K562 (cell line): ENCODE measurements at places on chromosomes 13 and 19.

DNA sequence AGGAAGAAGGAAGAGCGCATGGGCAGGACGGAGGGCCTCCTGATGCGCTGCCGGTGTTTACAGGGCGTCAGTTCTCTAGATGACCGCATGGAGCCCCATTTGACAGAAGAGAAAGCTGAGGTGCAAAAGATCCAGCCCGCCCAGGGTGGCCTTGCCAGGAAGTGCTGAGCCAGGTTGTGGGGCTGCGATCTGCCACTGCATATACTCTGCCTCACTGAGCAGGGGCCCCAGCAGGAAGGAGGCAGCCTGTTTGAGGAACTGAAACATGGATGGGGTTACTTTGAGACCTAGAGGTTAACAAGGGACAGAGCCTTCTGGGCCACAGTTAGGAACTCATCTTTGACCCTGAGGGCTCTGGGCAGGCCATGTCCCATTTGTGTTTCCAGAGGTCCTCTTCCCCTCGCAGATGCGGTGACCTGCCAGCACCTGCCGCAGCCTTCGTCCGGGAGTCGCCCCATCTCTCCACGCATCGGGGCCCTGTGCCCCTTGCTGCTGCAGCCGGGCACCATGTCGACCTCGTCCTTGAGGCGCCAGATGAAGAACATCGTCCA is 3.2 kb downstream of the EPN1 start:
- no peak for DNase-seq

GRCh38 chr19:22421797-22422196 is 349 bp downstream of the ZNF98 start:
- no peak for DNase-seq

- no peak for DNase-seq
Measured at GRCh38 chr13:42485272-42485671, 88.7 kb upstream of the TNFSF11 start.

DNA sequence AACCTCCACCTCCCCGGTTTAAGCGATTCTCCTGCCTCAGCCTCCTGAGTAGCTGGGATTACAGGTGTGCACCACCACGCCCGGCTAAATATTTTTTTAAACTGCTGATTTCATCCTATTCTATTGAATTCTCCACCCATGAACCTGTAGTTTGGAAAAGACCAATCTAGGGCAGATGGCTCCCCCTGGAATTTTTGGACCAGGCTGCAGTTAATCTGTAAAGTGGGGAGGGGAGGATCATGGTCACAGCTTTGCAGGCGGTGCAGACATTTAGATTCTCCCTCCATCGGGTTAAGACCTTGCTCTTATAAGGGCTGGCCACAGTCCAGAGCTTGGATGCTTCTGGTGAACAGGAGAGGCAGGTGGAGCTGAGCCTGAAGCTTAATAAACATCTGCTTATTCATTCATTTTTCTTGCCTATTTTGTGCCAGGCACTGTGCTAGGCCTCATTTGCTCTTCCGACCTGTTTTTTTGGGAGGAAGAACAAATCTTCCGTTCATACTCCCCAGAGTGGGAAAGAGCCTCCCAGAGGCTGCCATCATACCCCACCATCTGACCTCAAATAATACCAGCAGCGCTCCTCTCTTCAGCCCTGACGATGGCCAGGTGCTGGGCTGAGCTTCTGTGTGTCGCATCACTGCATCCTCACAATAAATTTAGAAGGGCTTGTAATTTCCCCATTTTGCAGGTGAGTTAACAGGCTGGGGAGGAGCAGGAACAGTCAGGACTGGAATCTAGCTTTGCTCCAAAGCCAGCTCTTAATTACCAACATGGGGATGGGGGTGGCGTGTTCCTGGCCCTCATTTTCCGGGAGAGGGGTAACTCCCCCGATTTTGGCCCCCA is 902 bp upstream of the CCDC106 start:
- no peak for DNase-seq

GRCh38 chr13:73535341-73535740 is 476.5 kb downstream of the KLF5 start:
- no peak for DNase-seq

DNA sequence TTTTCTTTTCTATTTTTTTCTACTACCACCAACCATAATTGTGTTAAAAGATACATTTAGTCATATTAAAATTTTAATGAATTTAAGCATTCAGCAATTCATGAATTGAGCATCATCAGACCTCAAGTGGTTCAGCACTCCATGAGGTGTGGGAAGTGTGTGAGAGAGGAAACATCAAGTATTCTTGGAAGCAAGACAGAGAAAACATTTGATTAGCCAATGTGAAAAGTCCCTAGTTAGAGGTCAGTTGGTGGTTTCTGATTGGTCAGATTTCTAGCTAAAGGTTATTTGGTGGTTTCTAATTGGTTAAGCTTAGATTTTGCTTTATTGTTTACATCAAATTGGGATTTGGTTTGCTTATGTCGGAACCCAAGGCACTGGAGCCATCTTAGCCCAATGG is 134.7 kb downstream of the KLF5 start:
- DNase-seq = no peak

DNA sequence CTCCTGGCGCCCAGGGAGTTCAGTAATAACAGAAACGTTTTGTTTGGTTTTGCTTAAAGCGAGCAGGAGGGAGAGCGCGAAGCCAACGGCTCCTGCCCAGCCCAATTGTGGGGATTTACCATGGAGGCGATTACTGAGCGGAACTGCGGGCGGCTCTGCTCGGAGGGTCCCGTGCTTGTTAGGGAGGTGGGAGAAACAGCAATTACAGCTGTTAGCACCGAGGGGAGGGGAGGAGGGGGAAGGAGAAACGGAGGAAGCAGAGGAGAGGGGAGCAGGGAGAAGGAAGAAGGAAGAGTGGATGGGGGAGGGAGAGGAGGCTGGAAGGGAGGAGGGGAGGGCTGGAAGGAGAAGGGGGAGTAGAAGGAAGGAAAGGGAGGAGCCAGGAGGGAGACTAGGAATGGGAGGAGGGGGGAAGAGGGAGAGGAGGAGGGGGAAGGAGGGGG is 7.7 kb upstream of the ONECUT3 start:
- peak; percentile 51 for DNase-seq

DNA sequence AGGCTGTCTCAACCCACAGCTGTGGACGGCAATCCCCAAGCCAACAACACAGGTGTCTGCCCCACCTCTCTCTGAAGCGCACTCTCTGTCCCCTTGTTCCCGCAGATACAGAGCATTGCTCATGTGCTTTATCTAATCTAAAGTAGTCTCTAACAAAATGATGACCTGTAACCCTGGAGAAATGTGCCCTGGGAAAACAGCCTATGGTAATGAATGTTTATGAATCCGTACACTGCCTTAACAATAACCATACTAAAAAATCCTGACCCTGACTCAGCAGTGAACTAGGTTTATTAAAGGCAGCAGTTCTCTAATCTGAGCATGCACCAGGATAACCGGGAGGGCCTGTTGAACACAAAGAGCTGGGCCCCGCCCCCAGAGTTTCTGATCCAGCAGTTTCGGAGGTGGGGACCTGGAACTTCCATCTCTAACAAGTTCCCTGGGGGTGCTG is 50.7 kb upstream of the SLC15A1 start:
- DNase-seq = no peak

DNA sequence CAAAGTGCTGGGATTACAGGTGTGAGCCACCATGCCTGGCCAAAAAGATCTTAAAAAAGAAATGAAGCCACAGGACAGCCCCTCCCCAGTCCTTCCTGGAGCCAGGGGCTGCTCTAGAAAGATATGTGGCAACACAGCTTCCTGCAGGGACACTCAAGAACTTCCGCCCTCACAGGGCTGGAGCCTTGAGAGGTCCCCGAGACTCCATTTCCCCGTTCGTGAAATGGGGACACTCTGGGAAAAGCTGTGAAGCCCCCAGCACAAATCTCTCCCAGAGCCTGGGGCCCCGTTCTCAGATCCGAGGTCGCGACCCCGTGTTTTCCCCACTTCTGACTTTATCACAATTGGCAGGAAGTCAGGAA is 2.5 kb upstream of the GPX4 start:
- no peak for DNase-seq

DNA sequence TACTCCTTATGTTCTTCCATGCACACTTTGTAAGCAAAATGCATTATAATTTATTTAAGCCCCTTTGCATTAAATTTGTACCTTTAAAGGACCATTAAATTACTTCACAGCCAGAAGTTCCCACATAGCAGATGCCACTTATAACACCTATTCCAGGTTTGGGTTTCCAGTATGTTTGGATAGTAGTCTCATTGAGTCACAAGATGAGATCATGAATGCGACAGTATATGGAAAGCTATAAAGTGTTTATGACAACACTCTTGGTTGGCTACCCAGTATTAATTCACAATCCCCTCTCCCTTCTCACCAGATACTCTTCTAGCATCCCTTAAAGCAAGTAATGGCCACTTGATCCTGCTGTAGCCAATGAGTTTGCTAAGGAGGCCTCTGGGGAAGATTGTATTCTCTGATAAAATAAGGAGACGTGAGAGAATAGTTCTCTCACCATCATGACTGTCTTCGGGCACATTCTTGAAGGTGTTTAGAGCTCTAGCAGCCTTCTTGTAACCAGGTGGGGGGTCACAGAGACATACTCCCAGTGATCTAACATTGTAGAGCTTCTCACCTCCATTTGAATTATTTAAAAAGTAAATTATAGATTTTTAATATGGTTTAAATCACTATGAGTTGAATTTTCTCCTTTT is 2.8 kb upstream of the LHFPL6 start:
- no peak for DNase-seq

DNA sequence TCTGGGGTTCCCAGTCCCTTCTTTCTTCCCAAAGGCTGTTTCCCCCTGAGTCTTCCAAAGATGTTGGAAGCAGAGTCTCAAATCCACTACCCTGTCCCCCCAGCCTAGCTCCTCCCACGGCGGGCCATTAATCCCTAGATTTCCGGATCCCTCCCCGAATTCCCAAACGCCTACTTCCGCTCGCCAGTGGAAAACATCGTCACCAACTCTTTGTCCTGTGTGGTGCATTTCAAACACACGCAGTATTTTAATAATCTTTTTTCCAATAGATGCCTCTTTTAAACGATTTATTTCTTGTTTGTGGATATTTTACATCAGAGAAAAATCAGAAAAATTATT is 610 bp downstream of the ZNF791 start:
- DNase-seq = no peak

DNA sequence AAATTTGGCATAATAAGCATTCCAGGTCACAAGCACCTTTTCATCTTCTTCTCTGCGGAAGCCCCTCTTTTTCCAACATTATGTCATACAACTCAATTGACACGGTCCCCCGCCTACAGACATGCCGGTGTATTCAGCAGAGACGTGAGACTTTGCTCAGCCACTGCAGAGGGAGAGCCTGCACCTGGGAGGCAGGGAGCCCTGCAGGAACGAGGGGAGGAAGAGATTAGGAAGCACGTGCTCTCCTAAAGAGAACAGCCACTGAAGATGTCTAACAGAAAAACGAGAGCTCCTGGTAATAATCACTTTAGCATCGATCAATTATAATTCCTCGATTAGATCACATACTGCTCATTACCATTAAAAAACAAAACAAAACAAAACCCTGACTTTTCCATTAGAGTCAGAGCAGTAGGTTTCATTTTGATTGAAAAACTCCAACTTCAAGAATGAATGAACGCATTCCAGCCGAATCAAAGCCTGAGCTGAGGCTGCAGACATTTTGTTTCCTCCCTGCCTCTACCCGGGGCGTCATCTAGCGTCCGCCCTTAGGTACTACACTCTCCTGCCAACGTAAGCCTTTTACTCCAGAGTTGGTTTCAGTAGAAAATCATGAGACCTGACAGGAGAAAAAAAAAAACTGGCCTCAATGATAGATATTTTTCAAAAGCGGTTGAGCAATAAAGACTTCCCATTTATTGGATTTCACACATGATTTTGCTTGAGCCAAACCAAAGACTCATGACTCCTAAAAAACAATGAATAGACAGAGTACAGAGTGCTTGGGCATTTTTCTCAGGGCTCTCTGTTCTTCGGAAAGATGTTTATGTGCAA is 194.5 kb downstream of the KATNAL1 start:
- peak; percentile 63 for DNase-seq

DNA sequence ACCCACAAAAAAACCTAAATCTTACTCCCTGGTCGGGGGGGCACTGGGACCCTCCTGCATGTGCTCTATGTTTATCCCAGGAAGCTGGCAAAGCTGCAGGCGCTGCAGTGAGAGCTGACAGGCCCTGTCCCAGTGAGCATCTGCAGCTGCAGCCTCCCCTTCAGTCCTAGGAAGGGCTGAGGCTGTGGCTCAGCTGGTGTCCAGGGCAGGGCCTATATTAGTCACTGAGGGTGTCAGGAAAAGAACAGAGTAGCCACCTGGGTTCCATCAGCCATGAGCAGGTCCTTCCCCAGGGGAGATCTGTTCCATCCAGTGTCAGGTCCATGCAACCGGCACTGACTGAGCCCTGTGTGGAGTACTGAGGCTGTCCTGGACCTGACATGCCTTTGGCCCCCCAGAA is 120.5 kb downstream of the TNFRSF19 start:
- no peak for DNase-seq

DNA sequence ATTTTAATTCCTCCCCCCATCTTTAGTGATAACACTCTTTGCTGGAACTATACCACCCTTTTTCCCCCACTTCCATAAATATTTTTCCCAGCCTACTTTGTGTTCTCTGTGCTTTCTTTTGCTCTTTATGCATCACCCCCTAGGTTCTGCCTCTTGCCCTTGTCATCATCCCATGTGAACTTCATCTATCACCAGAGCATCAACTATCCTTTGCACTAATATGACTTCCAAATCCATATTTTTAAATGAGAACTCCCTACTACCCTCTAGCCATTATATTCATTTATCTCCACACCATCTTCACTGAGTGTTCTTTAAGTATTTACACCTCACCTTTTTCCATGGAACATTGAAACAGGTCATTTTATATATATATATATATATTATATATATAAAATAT is 452.7 kb downstream of the FOXO1 start:
- DNase-seq = no peak

GRCh38 chr19:14149509-14149994 is 13.2 kb upstream of the ASF1B start:
- no peak for DNase-seq

DNA sequence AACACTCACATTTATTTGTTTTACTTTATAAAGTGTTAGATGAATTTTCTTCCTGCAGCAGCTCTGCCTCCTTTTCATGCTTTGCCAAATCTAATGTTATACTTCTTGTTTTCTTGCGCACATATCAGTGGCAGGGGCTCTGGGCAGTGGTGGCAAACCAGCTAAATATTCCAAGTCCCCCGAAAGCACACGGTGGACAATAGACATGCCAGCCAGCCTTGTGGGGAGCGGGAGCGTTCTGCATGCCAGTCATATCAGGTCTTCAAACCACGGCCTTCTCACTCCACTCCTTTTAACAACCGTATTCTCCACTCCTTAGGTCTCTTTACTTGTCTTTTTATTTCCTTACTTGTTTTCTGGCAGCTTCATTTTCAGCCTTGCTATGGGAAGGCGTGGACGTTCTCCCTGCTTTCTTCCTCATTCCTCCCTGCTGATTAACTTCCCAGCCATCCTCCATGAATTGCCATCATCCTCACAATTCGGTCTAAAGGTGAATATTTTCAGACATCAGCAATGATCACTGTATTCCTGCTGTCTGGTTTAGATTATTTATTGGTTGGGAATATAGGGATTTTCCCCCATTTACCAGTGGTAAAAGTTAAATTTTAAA is 77.1 kb upstream of the WASF3 start:
- no peak for DNase-seq

GRCh38 chr13:97844151-97844550 is 109.3 kb upstream of the IPO5 start:
- DNase-seq = no peak

- DNase-seq = no peak
Measured at GRCh38 chr19:1317274-1318003, 31.8 kb downstream of the EFNA2 start.

GRCh38 chr13:58712191-58712590 is 1080.6 kb downstream of the PCDH17 start:
- DNase-seq = no peak
